ENCODE measurements at places on chromosomes 4 and X. TPM values are rescaled to one million over a fixed set of nuclear protein-coding genes. Genes with fewer than 3 reads are reported as not detected.

Gene TENM3
- 6.1 TPM for total RNA-seq

Gene BMP3
- total RNA-seq = 0.04 TPM

Gene POF1B
- 1.4 TPM for total RNA-seq

Gene ANAPC4
- 6.7 TPM for total RNA-seq

Gene MTMR8
- 0.50 TPM for total RNA-seq

Gene CCDC149
- total RNA-seq = 5.8 TPM

Gene ASB5
- 5.6 TPM for total RNA-seq

Gene LETM1
- 43.6 TPM for total RNA-seq

Gene ARHGAP24
- 16.1 TPM for total RNA-seq

DNA sequence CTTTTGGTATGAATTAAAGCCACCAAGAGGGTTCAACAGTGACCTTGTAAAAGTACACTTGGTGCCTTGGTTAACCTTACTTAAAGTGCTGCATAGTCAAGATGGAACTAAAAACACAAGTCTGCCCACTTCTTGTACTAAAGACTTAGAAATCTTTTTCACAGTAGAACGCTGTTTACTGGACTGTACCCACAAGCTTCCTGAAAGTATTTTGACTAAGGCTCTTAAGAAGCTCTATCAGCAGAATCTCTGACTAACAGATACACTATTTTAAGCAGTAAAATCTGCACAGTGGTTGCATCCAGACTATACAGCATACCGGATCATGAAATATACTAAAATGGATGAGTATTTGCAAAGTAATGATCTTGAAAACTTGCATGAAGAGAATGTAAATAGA, 7.2 kb downstream of the RAB28 start:
- no peak for DNase-seq

DNA sequence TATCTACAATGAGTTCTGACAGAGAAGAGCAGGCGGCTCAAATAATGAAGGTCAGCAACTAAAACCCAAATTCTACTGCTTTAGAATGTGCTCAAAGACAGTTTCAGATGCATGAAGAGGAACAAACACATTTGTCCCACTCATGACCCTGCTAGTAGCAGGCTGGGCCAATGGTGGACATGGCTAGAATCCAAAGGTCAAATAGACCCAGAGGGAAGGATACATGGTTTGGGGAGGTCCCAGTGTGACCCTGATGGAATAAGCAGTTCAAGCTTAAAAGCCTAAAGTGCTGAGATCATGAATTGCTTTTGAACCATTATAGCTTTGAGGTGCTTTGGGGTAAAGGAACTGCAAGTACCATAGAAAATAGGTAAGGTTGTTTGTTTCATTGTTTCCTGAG, 450.7 kb downstream of the MID1IP1 start:
- DNase-seq = no peak

DNA sequence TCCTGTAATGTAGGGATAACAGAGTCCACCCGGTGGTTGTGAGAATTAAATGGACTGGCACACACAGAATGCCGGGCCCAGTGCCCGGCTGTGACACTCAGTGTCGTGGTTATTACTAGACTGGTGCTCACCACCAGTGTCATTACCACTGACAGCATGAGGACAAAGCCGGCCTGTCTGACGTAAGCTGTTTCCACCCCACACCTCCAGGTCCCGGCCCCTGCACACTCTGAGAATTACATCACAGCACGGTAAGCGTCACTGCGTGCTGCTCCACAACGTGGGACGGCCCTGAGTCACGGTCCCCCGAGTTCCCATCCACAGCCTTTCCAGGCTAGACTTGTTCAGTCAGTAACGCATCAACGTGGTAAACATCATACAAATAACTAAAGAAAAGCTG, 22.9 kb downstream of the FAT1 start:
- DNase-seq = peak; percentile 76

- DNase-seq = no peak
Measured at GRCh38 chr4:74168841-74169240, 10.9 kb downstream of the MTHFD2L start.

GRCh38 chrX:44101281-44101680, 128.1 kb upstream of the NDP start:
- no peak for DNase-seq

DNA sequence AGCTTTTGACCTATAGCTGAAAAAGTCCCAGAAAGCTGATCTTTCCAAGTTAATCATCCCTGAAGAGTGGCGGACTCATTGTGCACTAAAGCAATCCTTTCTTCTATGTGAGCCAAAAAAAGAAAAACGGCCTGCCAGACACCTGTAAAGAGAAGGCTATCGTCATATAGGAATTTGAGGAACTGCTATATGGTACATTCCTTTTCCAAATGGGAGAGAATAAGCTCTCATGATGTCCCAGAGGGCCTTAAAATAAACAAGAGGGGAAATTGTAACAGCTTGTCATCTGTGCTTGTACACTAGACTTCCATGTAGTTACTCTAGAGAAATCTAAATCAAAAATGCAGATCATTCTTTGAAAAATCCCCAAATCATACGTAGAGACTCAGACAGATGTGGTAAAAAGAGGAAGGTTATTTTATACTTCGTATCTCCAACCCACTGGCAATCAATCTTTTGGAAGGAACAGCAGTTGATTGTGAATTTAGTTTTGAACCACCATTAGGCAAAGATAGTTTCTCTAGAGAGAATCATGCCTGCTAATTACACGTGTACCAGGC, 26.1 kb downstream of the GPR174 start:
- DNase-seq = no peak

DNA sequence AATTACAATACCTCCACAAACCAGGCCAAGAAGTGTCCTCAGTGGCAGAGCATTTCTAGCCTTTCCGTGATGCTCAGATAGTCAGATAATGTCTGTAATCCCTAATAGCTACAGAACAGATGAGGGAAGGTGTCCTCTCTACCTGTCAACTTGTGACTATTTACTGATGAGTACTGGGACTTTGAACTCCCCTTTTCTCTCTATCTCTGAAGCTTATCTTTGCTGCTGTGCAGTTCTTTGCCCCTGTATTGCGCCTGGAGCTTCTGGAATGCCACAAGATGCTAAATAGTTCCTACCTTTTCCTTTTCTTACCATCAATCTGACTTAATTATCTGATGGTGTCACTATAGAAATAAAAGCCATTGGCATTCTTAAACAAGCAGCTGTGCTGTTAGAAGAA, 30.5 kb downstream of the FGF2 start:
- no peak for DNase-seq

DNA sequence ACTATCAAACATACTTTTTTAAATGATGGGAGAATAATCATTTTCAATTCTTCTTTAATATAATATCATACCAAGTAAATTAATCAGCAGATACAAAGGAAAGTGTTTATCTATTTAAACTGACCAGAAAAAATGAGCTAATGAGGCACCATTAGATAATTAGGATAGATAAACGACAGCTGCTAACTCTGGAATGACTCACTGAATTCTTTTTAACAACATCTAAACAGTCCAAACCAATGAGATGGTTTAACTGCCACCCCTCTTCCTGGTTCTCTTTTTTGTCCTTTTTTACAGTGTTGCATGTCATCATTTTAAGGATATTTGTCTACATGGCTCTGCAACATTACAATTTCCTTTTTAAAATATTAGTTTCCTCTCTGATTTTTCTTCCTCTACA, 41.6 kb downstream of the UNC5C start:
- no peak for DNase-seq

DNA sequence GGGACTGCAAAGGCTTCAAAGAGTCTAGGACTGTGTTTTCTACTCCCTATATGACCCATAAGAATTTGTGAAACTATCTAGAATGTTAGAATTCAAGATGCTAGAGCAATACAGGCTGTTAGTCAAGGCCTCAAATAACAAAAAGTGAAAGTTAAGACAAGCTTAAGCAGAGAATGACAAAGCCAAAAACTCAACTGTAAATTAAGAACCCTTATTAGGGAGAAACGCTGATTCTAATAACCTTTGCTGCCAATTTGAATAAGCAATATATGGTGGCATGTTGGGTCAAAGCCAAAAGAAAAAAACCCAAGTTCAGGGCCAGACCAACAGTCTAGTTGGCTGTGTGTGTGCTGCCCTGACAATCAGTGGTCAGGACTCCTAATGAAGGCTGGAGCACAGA, 160.0 kb downstream of the INPP4B start:
- no peak for DNase-seq

DNA sequence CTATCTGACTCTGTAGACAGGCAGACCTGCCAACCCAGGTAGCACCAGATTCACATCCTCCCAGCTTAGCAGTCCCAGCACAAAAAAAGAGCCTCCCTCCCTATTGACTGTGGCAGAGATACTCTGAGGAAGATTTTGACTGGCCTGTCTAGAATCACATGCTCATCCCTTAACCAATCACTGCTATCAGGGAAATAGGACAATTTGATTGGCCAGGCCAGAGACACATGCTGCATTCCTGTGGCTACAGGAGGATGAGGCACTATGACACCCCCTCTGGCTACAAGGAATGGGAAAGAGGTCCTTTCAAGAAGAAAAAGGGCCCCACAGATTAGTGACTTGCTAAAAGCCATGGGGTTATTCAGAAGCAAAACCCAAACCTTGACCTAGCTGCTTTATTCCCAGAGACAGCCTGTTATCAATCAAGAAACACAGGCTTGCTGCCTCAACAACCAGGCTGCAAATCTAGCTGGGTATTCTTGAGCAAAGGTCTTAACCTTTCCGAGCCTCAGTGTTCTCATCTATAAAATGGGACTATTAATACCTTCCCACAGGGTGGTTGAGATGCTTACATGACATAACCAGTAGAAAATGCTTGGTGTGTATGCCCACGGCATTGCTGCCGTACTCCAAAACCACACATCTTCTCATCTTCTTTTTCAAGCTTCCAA, 147.6 kb downstream of the BCOR start:
- DNase-seq = no peak

DNA sequence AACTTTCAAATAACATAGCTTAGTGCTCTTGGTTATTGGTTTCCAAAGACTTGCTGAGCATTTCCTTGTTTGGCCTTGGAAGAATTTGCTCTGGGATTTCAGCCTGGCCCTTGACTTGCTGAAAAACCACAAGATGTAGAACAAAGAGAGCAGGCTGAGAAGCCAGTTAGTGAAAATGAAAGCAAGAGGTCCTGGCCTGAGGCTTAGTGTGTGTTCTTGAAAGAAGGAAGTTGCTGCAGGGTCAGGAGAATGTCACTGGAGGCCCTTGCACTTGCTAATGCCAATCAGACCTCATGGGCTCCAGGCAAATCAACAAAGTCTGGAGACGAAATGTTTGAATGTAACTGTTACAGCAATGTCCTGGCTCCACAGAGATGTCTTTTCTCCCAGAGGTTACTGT, 79.4 kb downstream of the SYNPO2 start:
- DNase-seq = peak; percentile 48

DNA sequence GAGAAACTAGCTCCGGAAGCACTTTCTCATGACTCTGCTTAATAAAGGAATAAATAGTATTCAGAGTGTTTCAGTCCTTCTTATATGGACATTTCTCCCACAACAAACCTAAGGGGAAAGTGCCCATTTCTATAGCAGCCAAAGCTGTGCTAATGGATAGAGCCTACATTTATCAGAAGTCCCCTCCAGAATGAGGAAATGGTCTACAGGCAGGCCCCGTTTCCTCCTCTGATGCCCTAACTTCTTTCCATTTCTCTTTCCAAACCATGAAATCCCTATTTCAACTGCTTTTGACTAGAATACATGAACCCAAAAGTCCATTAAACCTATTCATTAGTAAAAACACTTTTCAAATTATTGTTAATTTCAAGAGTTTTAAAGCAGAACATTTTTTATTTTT, 4.5 kb downstream of the ACSL1 start:
- no peak for DNase-seq

- DNase-seq = no peak
Measured at GRCh38 chr4:17152941-17153540, 254.6 kb upstream of the LDB2 start.

GRCh38 chr4:128827296-128827695, 17.8 kb downstream of the JADE1 start:
- no peak for DNase-seq

DNA sequence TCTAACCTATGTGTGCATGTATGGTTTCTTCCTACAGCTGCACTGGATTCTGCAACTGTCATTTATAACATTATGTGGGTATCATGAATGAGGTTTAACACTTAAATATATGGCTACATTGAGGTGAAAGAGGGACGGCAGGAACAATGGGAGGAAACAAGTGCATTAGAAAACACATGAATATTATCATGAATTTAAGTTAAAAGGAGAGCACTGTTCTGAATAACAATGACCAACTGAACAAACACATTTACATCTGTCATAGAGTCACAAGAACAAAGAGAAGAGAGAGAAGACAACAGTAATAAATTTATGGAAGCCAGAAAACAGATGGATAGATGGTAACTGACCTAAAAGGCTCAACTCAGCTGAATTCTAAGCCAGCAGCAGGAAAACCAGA, 527.1 kb upstream of the DIPK2B start:
- no peak for DNase-seq

GRCh38 chr4:169922632-169923276, 103.4 kb downstream of the MFAP3L start:
- no peak for DNase-seq

GRCh38 chr4:136713140-136713539, 819.2 kb downstream of the PCDH18 start:
- DNase-seq = no peak

DNA sequence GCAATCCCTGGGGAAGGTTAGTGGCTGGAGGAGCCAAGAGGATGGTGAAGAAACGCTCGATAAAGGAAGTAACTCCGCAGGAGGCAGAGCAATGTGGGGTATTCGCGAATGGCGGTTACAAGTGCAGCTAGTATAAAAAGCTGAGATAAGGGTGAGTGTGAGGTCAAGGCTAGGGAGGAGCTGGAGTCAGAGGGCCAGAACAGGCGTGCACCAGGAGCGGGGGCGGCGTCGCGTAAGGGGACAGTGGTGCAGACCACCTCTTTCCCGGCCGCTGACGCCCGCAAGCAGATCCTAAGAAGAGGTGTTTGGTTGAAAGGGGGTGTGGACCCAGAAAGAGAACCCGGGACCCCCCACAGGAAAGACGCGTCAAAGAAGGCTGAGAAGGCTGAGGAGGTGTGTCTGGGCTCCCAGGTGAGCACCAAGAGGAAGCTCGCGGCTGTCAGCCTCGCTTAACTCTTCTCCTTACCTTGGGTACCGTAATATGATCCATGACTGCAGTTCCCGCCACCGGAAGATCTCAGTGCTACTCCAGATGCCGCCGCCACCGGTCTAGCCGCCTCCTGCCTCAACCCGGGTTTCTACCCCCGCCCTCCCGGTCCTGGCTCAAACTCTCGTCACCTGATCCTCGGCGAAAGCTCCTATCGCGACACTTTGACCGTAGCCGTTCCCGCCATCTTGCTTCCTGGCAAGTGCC, at the start of gene MTMR8:
MTMR8 (minus strand) TSS at position 579 of the 694 bp plus-strand sequence; CDS start at position 490, 89 bp downstream.
- DNase-seq = peak; percentile 68

DNA sequence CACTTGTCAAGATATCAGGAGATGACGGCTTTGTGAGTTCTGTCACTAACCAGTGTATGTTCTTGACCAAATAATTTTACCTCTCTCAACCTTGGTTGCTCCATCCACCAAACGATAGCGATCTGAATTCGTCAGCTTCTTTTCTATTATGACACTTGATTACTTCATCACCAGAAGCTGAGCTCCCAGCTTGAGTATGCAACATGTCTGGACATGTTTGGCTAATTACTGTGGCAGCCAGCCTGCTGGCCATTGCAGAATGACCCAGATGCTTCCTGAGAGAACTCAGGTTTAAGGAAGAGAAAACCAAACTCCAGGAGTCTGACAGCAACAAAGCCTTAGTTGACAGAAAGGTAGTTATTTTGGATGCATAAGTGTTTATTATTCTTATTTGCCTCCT, 46.4 kb upstream of the PARM1 start:
- no peak for DNase-seq
